ENCODE measurements at places on chromosomes 2 and 18. TPM values are rescaled to one million over a fixed set of nuclear protein-coding genes. Genes with fewer than 3 reads are reported as not detected.

HOXD12 gene
- total RNA-seq = not detected

POTEE gene
- total RNA-seq = not detected

DNA sequence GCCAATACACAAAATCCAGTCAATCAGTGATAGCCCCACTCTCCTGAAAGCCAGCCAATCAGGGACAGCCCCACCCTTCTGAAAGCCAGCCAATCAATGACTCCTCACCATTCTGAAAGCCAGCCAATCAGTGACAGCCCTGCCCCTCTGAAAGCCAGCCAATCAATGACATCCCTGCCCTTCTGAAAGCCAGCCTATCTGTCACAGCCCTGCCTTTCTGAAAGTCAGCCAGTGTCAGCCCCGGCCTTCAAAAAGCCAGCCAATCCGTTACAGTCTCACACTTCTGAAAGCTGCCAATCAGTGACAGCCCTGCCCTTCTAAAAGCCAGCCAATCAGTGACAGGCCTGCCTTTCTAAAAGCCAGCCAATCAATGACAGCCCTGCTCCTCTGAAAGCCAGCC lies 95.9 kb upstream of the HDAC4 start:
- no peak for DNase-seq

GRCh38 chr2:218010140-218010983 lies 7.6 kb upstream of the TNS1 start:
- peak; percentile 65 for DNase-seq
